ENCODE measurements at places on chromosomes 2 and 18. TPM values are rescaled to one million over a fixed set of nuclear protein-coding genes. Genes with fewer than 3 reads are reported as not detected.

Gene KCNG3
- total RNA-seq: not detected

DNA sequence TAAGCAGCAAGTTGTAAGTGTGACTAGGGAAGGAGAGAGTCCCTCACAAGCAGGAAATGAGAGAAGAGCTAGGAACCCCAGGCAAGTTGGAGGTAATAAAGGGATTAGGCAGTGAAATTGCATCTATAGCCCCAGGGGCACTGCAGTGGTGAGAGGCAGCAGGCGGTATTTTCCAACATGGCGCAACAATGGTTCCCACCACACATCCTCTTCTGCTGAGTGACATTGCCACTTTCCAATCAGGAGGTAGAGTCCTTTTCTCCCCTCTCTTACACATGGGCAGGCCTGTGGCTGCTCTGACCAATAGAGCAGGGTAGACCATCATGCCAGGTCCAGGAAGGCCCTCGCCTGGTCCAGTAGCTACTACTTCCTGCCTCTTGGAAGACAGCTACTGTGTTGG is 86.6 kb downstream of the DNER start:
- no peaks in the 10 kb centered on the region for H3K27me3 ChIP-seq
- DNase-seq: no peak
- H3K27ac ChIP-seq: no peak overlapping the region
- H3K4me1 ChIP-seq: no peaks in the 10 kb centered on the region
- no peaks in the 10 kb centered on the region for H3K36me3 ChIP-seq
- H3K4me3 ChIP-seq: no peak overlapping the region

Gene APCDD1
- 7.6 TPM for total RNA-seq

DNA sequence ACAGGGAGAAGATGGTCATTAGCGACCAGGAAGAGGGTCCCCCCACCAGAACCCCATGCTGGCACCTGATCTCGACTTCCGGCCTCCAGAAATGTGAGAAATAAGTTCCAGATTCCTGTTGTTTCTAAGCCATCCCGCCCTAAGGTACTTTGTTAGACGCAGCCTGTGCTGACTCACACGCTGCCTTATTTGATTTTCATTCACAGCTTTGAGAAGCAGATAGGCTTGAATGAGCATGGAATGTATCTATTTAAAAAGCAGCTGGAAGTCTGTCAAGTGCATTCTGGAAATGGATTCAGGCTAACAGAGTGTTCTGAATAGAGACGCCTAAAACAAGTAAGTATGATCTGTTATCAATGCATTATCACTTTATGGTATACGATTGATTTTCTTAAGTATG is 8.3 kb upstream of the IL1R2 start:
- no peaks in the 10 kb centered on the region for H3K36me3 ChIP-seq
- no peaks in the 10 kb centered on the region for H3K27me3 ChIP-seq
- no peak for DNase-seq
- no peak overlapping the region for H3K27ac ChIP-seq

DNA sequence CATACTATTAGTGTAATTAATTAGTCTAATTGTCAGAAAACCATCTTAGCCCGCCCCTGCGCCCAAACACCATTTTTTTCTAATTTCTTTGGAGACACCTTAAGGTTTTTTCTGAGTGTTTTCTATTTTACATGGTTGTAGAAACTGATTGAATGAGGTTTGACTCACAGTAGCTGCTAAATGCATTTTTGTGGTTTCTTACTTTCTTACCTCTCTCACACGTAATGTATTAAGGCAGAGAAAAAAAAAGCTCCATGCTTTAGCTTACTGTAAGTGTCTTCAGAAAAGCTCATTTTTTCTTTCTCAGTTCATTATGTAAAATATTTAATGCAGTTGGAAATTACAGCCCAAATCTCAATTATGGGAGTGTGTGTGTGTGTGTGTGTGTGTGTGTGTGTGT is 548.5 kb upstream of the LRRTM4 start:
- H3K4me3 ChIP-seq: no peak overlapping the region
- H3K27ac ChIP-seq: no peak overlapping the region
- H3K27me3 ChIP-seq: no peaks in the 10 kb centered on the region
- no peak for DNase-seq

Gene ANO7
- 1.2 TPM for total RNA-seq
